ENCODE measurements at places on chromosomes 4 and X.

- DNase-seq = no peak
Measured at GRCh38 chrX:8897259-8897658, 96.1 kb upstream of the FAM9A start.

DNA sequence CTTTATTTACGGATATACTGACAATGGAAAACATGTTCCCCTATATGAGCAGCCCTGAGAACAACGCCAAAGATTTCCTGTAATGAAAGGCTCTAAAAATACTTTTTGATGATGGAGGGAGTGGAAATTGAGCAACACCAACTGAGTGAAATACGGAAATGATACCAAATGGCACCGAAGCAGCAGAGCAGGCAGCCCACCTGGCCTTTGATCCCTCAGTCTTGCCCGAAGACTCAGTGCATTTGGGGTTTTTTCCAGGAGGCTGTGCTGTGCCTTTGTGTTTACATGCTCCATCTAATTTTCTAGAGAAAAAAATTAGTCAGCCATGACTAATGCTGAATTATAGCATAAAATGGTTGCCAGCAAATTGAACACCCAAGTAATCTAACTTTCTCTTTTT, 169.9 kb upstream of the RBPJ start:
- DNase-seq = no peak

DNA sequence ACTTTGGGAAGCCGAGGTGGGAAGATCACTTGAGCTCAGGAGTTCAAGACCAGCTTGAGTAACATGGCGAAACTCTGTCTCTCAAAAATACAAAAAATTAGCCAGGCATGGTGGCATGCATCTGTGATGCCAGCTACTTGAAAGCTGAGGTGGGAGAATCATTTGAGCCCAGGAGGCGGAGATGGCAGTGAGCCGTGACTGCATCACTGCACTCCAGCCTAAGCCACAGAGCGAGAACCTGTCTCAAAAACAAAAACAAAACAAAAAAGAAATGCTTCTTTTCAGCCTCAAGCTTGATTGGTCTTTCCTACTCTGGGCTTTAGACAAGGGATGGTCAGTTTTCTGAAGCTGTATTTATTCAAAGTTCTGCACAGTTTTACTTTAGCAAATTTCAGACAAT, 15.8 kb upstream of the DHRSX start:
- DNase-seq = no peak

DNA sequence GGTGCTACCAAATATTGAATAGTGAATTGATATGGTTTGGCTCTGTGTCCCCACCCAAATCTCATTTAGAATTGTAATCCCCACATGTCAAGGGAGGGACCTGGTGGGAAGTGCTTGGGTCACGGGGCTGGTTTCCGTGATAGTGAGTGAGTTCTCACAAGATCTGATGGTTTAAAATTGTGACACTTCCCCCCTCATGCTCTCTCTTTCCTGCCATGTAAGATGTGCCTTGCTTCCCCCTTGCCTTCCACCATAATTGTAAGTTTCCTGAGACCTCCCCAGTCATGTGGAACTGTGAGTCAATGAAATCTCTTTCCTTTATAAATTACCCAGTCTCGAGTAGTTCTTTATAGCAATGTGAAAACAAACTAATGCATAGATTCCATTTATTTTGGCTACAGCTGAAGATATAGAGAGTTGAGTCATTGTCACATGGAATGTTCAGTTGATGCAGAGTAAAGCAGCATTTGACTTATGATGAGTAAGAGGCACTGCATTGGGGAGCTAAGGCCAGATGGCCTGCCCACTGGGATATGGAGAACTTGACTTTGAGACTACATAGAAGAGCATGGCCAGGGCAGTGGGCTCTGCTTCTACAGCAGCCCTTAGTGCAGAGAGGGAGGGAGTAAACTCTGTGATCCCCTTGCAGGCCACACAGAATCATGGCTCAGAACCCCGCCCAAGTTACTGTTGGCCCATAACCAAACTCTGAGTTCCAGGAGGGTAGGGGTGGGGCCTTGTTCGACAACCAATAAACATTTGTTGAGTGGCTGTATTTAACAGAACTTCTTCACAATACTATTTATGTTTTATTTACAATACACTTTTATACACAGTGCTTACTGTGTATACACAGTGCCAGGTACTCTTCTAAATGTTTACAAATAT, 34.2 kb downstream of the RAI2 start:
- no peak for DNase-seq

DNA sequence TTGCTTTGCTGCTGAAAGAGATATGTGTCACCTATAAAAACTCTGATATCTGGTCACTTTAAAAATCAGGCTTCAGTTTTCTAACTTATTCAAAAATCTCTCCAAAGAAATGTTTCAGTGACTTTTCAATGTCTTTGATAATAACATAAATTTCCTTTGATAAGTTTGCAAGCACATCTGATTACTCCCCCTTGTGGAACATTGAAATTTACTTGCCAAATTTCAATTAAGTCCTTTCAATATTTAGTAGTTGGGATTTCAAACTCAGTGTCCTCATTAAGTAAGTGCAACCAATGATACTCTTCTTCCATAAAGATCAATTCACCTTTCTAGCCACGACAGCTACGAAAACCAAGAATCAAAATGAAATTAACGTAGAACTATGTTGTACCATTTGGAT, 151.3 kb upstream of the FAM47C start:
- DNase-seq = no peak

- DNase-seq = no peak
Measured at GRCh38 chrX:100658941-100659381, 15.0 kb downstream of the SRPX2 start.

- no peak for DNase-seq
Measured at GRCh38 chr4:77344784-77345183, 187.8 kb downstream of the CCNG2 start.

DNA sequence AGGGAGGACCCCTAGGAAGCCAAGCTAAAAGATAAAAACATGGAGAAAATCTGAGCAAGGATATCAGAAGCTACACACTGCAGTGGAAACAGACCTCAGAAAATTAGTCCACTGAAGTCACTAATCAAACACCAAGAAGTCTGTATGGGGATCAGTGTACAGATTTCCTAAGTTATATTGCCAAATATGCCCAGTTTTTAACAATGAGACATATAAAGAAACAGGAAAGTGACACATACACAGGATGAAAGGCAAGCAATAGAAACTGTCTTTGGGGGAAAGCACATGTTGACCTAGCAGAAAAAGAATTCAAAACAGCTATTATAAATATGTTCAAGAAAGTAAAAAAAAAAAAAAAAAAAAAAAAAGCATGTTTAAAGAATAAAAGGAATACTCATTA, 153.7 kb downstream of the PPP4R3C start:
- no peak for DNase-seq

GRCh38 chr4:6781561-6781960, 966 bp upstream of the KIAA0232 start:
- DNase-seq = no peak

GRCh38 chrX:124211312-124211942, 121.0 kb upstream of the TEX13D start:
- DNase-seq = peak; percentile 1

Data from amniotic stem cell (primary cell).